ENCODE measurements at places on chromosomes 13 and 19.
A peak's percentile ranks its signal among the peaks of the same experiment; 100 is the strongest.

DNA sequence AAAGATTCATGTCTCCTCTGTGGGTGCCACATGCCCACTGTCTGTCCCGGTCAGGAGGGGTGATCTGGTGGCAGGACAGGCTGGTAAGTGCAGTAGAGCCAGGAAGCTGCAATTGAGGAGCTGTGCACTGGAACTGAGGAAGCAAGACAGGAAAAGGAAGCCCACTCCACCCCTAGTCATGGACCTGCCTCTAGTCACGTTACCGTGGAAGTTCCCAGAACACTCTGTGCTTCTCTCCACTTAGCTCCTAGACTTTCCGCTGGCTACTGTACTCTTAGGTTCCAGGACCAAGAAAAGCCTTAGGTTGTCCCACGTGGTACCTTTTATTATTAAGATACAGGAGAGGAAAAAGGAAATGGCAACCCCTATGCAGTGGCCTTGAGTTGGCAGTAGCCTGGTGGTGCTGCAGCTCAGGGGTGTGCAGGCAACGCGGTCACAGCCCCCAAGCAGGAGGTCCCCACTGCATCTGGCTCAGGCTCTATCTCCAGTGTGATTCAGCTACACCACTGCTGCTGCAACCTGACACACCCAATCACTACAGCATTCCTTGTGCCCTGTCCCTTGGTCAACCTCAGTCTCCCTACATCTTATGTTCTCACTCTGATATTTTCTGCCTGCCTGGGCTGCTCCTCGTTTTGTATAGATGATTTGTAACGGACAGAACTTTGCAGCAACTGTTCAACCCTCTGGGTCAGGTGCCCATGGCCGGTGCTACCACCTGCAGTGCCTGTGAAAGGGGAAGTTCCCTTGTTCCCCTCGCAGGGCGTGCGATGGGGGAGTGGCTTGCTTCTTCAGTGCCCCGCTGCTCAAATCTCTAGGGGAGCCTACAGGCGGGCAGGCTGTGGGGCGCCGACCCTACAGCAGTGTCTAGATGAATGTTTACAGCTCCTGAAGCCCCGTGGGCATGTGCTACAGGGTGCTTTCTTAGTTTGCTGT is 24.4 kb upstream of the GPR12 start:
- DNase-seq = no peak

DNA sequence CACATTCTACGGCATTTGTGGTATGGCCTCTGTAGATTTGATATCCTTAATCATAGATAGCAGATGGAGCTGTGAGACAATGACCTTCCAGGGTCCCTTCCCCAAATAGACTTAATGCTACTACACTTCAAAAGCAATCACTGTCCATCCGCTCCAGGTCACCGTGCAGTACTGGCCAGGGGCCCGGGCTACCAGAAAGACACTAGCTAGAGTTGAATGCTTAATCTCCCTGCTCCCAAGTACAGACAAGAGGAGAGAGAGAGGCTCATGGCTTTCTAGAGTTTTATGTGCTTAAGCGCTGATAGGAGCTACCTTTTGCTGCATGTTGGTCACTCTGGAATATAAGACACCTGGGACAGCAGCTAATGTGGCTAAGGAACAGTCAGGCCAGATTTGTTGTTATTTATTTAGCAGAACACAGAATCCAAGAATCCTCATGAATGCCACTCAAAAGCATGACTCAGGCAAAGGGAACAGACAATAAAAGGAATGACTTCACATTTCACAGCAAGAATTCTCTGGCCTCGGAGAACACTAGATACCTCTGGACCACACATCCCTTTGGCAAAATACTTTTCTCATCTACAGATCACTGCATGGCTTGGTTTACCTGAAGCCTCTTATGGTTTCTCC is 165.0 kb downstream of the LACC1 start:
- DNase-seq = peak; percentile 37

- peak; percentile 45 for DNase-seq
These were observed 335.7 kb downstream of the RFC3 start for GRCh38 chr13:34153428-34154180.

DNA sequence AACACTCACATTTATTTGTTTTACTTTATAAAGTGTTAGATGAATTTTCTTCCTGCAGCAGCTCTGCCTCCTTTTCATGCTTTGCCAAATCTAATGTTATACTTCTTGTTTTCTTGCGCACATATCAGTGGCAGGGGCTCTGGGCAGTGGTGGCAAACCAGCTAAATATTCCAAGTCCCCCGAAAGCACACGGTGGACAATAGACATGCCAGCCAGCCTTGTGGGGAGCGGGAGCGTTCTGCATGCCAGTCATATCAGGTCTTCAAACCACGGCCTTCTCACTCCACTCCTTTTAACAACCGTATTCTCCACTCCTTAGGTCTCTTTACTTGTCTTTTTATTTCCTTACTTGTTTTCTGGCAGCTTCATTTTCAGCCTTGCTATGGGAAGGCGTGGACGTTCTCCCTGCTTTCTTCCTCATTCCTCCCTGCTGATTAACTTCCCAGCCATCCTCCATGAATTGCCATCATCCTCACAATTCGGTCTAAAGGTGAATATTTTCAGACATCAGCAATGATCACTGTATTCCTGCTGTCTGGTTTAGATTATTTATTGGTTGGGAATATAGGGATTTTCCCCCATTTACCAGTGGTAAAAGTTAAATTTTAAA is 77.1 kb upstream of the WASF3 start:
- no peak for DNase-seq

DNA sequence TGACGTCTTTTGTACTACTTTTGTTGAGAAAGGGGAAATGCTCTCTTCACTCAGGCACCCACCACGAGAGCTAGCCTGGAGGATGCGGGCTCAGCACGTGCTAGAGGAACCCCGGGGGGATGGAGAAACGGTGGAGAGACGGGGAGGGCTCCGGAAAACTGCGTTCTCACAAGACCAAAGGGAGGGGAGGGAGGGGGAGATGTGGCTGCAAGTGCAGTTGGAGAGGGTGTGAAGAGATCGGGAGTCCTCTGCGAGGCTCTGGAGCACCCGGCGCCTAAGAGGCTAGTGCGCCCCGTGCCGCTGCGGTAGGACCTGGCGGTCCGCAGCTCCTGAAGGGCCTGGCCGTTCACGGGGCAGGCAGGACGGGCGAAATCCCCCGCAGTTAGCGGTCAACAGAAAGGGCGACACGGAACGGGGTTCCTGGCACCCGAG is 43.4 kb upstream of the XPO4 start:
- DNase-seq = no peak

DNA sequence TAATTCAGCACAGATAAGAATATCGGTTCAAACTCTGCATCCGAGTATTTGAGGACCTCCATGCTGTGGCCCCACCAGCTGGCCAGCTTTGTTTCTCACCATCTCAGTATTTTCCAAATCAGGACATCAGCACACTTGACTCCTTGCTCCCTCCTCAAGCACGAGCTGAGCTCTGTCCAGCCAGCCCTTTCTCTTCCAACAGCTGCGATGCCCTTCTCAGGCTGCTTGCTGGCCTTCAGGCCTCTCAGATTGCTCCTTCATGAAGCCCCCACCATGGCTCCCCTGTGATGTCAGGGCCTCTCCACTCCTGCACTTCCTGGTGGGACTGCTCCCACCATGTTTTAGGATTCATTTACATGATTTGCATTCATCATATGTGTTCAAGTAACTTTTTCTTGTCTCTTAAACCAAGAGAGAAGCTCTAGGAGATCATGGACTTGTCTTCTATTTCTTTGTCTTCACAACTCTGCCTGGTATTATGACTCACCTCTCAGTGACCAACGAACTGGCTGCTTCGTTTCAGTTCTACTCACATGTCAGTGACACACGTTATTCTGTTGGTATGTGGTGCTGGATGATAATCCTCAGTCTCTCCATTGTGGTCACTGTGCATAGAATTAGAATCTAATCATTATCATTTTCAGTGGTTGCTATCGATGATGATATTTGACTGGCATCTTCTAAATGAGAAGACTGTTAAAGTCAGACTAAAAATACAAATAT is 471.7 kb downstream of the EFNB2 start:
- DNase-seq = no peak

- peak; percentile 59 for DNase-seq
These were observed 3.3 kb upstream of the KCNC3 start for GRCh38 chr19:50332244-50333038.

DNA sequence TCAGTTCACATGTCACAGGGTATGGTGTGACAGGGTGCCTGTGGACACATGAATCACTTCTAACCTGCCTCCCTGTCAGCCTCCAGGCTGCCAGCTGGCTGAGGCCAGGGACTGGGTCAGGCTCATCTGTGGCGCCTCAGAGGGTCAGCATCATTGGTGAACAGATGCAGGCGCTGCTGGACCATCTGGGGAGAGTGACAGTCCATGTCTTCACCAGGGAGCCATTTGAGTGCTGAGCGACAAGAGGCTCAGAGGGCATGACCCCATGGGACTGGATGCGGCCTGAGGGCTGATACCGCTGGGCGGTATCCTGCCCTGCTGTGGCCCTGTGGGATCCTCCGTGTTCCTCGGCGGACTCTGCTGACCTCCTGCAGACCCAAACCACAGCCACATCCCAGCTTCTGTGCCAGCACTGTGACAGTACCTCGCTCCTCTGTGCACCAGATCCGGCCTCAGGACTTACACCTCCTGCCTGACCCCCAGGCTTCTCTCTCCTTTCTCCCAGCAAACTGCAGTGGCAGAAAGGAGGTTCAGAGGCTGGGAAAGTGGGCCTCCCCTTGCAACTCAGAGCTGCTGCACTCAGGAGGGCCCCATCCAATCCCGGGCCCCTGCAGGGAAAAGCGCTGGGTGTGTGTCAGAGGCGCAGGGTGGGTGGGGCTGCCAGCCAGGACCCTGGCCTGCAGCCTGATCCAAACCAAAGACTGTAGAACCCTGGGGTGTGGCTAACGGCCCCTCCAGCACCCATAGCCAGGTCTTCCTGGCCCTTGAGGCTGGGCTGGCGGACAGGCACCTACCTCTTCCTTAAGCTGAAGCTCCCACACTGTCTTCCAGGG is 10.2 kb downstream of the ACTMAP start:
- DNase-seq = no peak

DNA sequence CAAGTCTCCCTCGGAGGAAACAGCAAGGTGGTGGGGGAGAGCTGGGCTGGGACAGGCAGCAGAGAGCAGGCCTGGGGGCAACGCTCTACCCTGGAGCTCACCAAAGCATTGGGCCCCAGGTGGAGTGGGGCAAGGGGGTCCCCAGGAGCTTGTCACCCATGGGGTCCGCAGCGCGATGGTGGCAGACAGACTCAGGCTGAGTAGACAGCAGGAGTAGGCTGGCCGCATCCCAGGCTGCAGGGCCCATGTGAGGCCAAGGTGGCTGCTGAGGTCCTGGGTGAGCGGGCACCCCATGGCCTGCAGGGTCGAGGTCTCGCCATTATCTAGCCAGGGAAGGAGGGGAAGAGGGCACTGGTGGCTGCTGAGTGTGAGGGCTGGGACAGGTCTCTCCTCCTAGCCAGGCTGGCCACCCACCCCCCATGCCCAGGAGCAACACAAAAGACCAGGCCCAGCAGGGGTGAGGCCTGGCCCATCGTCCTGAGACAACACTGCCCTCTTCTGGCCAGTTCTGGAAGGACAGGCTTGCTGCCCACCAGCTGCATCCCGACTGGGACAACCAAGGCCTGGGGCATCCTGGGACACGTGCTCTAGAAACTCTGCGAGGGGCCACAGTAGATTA is 33.1 kb downstream of the CEBPG start:
- DNase-seq = peak; percentile 67

DNA sequence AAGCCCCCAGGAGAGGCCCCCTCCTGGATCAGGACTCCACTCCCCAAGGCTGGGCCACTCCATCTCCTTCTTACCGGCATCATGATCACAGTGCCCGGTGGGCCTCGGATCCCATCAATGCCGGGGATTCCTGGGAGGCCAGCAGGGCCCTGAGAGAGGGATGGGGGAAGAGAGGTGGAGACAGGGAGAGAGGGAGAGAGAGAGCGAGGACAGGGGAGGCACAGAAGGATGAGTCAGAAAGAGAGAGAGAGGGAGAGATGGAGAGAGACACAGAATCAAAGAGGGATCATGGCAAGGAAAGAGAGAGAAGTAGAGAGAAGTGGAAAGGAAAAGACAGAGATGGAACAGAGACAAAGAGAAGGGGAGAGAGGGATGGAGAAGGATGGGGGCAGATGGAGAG is 13.8 kb downstream of the COL5A3 start:
- no peak for DNase-seq

DNA sequence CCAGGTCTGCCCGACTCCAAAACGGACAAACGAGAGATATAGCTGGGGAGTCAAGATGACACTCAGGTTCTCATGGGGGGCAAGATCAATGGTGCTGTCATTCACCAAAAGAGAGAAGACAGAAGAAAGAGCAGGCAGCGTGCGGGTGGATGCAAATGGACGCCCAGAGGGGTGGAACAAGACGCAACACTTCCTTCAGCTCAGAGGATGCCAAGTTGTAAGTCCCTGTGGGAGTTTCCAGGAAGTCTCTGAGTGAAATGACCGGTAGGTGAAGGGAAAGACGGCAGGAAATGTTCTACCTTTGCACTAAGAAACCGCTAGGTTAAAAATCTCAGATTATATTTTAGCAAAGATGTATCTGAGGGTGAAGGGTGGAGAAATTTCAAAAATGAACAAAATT is 26.5 kb downstream of the TUBGCP3 start:
- DNase-seq = no peak

DNA sequence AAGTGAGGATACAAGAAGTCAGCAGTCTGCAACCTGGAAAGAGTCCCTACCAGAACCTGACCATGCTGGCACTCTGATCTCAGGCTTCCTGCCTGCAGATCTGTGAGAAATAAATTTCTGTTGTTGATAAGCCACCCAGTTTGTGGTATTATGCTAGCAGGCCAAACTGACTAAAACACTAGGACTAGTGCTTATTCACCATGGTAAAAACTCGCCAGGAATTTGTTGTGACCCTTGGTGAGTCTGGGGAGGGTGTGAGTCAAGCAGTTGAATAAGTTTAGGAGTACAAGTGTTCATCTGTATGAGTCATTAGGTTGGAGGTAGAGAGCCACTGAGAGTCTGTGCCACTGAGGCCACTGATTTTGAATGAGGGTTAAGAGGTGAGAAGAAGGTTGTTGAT is 3.6 kb downstream of the ZIK1 start:
- no peak for DNase-seq

- no peak for DNase-seq
These were observed 376.7 kb downstream of the LIG4 start for GRCh38 chr13:107838588-107839161.

DNA sequence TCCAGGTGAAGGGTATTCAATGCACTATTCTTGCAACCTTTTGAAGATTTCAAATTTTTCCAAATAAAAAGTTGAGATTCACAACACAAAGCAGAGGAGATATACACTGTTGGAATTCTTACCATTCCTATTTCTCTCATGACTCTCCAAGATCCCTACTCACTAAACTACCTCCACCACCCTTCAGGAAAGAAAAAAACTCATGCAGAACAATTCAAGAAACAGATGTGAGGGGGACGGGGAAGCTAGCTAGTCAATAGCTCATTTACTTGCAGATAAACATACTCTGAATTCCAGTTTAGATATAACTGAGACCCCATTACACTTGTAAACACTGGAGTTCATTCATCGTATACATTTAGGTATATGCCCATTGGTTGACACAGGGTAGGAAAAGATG is 90.0 kb upstream of the SERP2 start:
- DNase-seq = no peak

Measured in G401 (cell line).